Activated T-cell treated with anti-CD3 and anti-CD28 coated beads for 24 hours (primary cell): ENCODE measurements at places on chromosomes 3 and 15.

- DNase-seq = no peak
Observed at GRCh38 chr3:187593451-187593850, 76.7 kb downstream of the SST start.

GRCh38 chr3:113275929-113276750, 64.8 kb downstream of the BOC start:
- no peak for DNase-seq

DNA sequence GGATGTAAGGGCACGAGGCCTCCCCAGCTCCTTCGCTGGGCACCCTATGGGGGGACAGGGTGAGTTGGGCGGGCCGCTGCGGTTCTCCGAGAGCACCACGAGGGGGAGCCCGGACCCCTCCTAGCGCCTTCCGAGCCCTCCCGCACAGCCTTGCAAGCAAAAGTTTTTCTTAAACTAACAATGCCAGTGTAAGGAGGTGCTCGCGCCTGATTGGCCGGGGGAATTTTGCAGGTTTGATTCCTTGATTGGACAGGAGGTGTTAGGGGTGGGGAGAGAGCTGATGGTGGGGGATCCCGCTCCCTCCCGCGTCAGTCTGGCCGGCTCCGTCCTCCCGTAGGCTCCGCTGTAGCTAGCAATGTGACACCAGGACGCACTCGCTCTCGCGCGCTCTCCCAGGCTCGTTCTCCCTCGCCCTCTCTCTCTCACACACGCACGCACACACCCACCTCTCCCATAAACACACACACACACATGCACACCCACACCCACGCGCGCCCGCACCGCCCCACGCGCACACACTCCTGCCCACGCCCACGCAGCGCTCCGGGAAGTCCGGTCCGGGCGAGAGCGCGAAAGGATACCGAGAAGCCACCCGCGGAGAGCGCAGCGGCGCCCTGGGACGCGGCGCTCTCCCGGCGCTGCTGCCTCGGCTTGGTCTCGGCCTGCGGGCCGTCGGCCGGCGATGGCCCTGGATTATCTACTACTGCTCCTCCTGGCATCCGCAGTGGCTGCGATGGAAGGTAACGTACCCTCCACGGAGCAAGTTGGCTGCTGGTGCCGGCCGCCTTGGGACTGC, at the start of gene EPHB1:
Gene EPHB1, plus strand, starts transcription at position 311 of the 796 bp plus-strand sequence.
- peak; percentile 47 for DNase-seq

GRCh38 chr3:134249935-134250716, 533 bp downstream of the RYK start:
- peak; percentile 21 for DNase-seq

GRCh38 chr3:158094235-158095110, 11.7 kb downstream of the SHOX2 start:
- no peak for DNase-seq
